ENCODE measurements at places on chromosomes 13 and 19.

DNA sequence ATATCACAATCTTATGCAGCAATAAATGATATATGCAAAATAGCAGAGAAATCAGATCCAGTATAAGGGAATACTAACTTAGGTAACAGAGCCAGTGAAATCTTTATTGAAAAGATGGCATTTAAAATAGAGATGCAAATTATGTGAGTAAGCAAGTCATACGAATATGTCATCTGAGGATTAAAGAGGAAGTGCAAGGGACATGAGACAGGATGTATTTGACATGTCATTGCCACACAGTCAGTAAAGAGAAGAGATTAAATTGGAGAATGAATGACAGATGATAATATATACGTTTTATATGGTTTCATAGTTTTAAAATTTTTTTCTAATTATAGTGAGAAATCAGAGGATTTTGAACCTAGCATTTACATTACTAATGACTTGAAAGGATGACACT, 426.4 kb downstream of the SLITRK5 start:
- DNase-seq = no peak

DNA sequence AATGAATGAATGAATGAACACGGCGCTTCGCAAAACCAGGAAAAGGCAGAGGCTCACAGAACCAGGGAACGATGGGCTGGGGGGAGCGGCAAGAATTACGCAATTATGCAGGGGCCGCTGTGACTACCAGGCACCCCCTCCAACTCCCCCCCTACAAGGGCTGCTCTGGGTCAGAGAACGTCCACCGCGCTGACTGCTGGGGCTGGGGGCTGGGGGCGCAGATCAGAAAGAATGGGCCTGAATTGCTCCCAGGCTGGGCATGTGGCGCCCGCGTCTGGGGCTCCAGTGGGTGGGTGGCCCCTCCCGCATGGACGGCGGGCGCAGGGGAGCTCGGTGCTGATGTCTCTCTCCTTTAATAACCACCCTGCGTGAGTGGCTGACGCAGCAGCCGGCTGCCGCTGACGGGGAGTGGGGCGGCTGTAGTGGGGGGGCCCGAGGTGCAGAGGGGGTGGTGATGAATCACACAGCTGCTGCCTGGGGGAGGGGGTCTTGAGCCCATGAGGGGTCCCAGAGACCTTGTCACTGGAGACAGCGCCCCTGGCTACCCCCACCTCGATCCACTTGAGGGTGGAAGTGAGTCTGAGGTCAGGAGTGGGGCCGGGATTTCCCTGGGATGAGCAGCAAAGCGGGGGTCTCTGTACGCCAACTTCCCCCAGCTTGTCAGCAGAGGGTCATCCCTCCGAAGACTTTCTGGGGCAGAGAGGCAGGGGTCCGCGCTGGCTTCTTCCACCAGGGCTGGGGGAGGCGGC, 1.5 kb upstream of the CIRBP start:
- DNase-seq = peak; percentile 30

DNA sequence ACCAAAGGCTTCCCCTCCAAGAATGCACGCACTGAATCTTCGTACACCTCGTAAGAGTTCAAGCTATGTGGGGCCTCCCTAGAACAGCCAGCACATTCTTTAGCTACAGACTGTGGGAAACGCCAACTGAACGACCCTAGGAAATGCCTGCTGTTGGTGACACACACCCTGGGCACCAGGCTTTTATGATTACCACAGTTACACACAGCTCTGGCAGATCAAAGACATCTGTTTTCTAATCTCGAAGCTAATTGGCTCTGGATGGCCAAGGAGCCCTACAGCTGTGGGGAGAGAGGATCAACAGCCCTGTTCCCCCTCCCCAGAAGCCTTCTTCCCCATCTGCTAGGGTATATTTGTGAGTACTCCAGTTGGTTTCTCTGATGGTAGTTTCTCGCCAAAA, 123.0 kb downstream of the COL4A1 start:
- no peak for DNase-seq

- no peak for DNase-seq
These were observed 117.1 kb upstream of the TSC22D1 start for GRCh38 chr13:44693156-44693764.

DNA sequence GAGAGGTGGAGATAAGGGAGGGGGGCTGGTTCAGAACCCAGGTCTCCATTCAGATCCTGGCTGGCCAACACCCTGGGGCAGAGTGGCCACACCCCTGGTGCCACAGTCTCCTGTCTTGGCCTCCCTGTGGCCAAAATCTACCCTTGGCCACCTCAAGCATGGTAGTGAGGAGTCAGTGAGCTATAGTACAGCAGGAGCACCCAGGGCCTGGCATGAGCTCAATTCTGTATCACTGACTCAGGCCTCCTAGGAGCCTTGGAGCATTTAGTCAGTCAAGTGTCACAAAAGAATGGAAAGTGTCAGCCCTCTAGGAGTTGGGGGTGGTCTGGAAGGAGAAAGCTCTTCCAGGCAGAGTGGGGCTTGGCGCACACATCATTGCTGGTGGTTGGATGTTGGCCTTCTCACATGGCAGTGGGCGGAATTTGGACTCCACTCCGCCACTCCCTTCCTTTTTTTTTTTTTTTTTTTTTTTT, 6.6 kb upstream of the CD79A start:
- DNase-seq = no peak

DNA sequence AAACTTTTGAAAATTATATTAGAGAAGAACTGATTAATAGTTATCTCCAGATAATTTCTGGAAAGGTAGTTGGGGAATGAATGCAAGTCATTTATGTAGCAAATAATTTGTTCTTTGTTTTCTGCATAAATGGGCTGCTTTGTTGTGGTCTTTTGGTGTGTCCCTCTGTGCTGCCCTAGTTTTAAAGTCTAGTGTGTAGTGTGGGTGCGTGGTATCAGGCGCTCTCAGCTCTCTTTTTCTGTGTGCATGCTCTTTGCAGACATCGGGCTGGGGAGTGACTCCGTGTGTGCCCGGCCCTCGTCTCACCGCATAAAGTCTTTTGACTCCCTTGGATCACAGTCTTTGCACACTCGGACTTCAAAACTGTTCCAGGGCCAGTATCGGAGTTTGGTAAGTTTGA, 94.5 kb downstream of the ARHGEF7 start:
- no peak for DNase-seq

DNA sequence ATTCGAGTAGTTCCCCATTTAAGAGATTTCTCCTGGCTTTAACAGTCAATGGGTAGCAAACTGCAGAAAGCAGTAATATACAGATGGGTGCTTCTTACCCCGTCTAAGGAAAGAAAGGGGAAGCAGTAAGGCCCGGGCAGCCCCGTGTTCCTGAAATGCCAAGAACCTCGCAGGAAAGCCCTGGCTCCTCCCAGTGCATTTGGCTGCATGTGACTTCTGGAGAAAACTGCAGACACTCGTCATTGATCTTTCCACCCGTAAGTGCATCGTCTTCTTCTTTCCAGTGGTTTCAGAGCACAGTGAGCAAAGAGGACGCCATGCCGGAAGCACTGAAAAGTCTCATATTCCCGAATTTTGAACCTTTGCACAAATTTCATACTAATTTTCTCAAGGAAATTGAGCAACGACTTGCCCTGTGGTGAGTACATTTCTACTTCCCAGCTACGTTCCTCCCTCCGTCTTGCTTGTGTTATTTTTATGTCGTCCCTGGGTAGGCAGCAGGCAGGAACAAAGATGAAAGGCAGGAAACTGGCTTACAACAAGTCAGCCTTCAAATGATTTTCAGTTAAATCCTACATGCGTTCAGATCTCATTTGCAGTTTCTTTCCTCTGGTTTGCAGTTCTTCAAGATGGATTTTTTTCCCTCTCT, 165.2 kb downstream of the STK24 start:
- DNase-seq = no peak

DNA sequence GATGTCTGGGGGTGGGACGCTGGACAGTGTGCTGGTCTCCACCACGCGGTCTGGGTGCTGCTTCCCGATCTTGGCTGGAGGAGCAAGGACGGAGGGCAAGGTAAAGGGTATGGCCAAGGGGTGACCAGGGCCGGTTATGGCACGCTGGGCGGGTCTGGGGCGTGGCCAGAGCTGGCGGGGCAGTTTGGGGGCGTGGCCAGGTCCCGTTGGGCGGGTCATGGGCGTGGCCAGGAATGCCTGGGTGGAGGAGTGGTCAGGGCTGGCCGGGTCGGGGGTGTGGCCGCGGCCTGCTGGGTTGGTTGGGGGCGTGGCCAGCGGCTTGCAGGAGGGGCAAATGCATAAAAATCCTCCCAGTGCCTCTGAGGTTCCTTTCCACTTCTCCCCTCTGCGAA, 19.2 kb downstream of the GPX4 start:
- DNase-seq = no peak

DNA sequence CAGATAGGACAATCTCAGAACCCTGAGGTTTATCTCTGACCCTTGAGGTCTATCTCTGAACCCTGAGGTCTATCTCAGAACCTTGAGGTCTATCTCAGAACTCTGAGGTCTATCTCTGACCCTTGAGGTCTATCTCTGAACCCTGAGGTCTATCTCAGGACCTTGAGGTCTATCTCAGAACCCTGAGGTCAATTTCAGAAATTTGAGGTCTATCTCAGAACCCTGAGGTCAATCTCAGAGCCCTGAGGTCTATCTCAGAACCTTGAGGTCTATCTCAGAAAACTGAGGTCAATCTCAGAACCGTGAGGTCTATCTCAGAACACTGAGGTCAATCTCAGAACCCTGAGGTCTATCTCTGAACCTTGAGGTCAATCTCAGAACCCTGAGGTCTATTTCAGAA, 2.3 kb downstream of the TLE2 start:
- no peak for DNase-seq

GRCh38 chr13:82698941-82699340, 1183.3 kb downstream of the SLITRK1 start:
- DNase-seq = no peak

GRCh38 chr13:36772853-36773252, 46.2 kb upstream of the RFXAP start:
- DNase-seq = no peak

GRCh38 chr19:35174226-35174625, 19.7 kb downstream of the FXYD5 start:
- DNase-seq = no peak

GRCh38 chr13:51955816-51956603, 55.2 kb downstream of the ATP7B start:
- DNase-seq = no peak

DNA sequence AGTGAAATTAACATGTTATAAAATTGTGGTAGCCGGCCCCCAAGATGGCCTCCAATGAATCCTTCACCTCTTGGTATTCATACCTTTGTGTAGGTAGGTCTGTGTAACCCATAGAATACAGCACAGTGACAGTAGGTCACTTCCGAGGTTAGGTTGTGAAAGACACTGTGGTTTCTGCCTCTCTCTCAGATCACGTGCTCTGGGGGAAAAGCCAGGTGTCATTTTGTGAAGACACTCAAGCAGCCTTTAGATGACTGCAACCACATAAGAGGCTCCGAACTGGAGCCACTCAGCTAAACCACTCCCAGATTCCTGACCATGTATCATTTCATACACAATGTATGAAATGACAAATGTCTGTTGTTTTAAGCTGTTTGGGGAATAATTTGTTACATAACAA, 9.8 kb upstream of the USPL1 start:
- peak; percentile 32 for DNase-seq

GRCh38 chr19:50975766-50976165, 6.4 kb upstream of the KLK6 start:
- DNase-seq = no peak

- no peak for DNase-seq
These were observed 4.6 kb downstream of the FUT5 start for GRCh38 chr19:5865772-5866171.

DNA sequence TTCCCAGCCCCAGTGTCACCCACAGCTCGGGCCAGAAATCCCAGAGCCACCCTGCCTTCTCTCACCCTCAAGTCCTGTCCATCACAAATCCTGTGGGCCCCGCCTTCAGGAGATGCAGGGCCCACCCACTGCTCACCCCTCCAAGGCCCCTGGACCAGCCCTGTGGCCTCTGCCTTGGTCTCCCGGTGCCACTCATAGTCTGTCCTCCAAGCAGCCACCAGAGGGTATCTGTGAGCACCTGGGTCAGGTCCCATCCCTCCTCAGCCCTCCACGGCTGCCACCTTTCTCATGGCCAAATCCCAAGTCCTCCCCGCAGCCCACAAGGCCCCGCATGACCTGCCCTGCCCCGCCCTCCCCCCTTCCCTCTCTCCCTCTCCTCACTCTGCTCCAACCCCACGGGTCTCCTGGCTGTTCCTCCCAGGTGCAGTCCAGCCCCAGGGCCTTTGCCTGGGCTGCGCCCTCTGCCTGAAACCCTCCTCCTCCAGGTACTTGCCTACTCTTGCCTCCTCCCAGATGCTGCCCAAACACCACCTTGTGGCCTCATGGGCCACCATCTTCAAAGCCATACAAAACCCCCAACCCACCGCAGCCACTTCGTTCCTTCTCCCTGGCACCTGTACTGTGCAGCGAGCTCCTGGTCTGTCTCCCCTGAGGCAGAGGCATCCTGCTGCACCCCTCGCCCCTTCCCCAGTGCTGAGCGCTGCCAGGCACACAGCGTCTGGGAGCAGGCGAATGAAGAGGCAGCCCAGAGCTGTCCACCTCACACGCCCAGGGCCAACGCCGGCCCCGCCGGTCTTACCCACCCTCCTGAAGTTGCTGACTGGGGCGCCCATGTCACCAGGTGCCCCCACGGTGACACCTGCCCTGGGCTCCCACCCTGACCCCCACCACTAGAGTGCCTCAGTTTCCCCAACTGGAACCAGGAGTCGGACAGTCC, 13.2 kb upstream of the UQCR11 start:
- peak; percentile 34 for DNase-seq

DNA sequence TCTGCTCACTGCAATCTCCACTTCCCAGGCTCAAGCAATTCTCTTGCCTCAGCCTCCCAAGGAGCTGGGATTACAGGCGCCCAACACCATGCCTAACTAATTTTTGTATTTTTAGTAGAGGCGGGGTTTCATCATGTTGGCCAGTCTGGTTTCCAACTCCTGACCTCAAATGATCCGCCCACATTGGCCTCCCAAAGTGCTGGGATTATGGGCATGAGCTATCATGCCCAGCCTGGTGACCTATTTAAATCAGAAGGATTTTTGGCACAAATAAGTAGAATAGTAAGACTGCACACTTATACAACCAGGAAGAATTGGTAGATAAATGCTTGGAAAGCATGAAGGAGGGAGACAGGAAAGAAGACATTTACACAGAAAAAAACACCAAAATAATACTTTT, 53.4 kb upstream of the AKAP11 start:
- no peak for DNase-seq

DNA sequence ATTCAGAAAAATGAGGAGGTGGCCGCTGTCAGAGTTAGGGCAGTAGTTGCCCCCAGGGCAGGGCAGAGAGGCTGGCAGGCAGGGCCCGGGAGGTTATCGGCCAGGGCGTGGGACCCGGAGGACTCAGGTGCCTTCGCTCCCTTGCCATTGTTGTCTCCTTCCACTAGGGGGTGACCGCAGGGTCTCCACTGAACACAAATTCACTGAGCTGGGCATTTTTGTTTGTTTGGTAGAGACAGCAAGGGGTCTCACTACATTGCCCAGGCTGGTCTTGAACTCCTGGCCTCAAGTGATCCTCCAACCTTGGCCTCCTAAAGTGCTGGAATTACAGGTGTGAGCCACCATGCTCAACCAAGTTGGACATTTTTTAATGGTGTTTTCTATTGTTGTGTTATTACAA, 25.1 kb downstream of the CARS2 start:
- no peak for DNase-seq

DNA sequence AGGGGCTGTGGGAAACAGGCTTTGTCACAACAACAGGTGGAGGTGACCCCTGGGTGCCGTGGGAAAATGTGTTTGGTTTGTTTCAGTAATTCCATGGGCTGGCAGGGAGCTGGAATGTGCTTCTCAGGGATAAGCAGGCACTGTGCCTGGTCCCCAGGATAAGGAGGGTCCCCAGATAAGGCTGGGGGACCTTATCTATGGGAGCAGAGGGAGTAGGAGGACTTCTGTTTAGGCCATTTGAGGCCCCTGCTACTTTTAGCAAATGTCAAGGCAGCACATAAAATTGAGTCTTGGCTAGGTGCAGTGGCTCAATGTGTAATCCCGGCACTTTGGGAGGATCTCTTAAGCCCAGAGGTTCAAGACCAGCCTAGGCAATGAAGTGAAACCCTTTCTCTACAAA, 59.5 kb downstream of the KCNC3 start:
- DNase-seq = no peak
